Stimulated activated CD4-positive, alpha-beta T cell treated with anti-CD3 and anti-CD28 coated beads, Interleukin-12 subunit alpha, Interleukin-12 subunit beta, amount 100 ng/mL, for 24 hours (primary cell): ENCODE measurements at places on chromosomes 3 and 15.

GRCh38 chr3:187305881-187306280 is 14.3 kb upstream of the MASP1 start:
- no peak for DNase-seq

- no peak for DNase-seq
Measured at GRCh38 chr3:72123908-72124441, 339.0 kb upstream of the PROK2 start.

GRCh38 chr15:41286665-41287333 is 45.6 kb downstream of the OIP5 start:
- DNase-seq, result no peak

DNA sequence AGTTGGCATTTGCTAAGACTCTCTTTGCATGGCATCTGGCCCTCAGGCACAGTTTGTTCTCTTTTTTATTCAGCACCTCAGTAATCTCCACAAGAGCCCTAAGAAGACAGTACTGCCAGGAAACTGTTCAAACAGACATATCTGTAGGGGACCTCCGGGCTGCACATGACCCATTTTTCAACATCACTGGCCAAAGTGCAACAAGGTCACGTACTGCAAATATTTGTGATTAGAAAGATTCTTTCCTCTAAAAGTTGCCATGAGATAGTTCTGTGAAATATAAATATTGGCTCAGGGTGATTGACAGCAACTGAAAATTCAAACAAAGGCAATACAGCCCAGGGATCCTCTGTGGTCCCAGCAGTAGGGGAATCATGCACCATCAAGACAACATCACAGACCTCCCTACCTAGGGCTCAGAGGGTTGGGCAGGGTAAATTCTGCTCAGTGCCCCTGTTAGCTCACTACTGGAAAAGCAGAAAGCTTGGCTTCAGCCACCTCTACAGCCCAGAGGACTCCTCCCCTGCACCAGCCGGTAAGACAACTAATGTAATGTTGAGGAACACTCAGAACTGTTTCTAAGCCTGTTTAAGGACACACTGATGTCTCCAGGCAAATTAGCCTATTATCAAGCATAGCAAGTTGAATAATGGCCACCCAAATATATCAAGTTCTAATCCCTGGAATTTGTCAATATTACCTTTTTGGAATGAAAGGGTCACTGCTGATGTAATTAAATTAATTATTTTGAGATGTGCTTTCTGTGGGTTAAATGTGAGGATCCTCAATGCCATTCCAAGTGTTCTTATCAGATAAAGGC is 117.4 kb upstream of the LPP start:
- DNase-seq, result no peak

GRCh38 chr3:17154941-17155340 is 270.2 kb downstream of the PLCL2 start:
- no peak for DNase-seq

DNA sequence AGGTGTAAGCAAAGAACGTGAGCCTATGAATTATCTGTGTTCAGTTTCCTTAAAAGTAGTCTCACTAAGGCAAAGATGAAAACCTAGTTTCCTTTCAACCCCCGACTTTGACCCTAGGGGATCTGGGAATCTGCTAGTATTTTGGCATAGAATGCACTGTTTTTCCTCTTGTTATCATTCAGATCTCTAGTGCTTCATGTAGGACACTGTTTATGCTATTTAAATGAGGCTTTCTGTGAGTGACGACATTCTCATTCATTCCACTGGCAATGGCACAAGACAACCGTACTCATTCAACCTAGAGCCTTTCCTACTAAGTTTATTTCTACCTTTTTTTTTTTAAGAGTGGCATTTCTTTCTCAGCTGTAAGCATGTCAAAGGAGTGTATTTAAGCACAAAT is 67.0 kb downstream of the CHAC1 start:
- no peak for DNase-seq

DNA sequence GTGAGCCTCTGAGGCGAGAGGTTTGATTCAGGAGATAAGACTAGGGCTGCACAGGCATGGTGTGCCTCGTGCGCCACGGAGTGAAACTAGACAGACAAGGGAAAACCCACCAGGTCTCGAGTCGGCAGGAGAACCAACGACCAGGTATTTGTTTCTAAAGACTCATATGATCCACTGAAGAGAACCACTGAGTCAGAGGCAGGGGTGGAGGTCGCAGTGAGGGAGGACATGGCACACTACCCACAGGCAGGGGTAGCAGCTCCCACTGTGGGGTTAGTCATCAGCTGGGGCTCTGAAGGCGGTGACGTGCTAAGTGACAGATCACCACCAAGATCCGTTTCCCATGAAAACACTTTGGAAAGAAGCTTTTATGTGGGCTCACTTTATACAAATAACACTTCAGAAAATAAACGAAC is 45.7 kb downstream of the CHSY1 start:
- peak; percentile 74 for DNase-seq

DNA sequence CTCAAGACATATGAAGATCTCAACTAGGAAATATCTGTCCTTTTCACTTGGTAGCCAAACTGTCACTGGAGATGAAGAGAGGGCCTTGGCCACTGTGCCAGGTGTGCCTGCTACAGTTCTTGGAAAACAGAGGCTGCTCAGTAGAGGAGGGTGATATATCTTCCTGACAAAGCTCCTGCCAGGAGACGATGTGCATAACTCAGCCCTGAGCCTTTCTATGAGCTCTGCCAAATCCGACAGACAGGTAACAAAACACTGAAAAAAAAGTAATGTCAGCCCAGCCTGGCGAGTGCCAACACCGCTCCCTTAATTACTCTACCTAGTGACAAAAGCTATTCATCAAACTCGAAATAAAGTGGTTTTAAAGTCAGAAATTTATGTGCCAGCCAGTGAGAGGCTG is 123.2 kb downstream of the MFSD1 start:
- DNase-seq, result no peak

- no peak for DNase-seq
Measured at GRCh38 chr3:83807511-83807910, 1151.3 kb upstream of the CADM2 start.

DNA sequence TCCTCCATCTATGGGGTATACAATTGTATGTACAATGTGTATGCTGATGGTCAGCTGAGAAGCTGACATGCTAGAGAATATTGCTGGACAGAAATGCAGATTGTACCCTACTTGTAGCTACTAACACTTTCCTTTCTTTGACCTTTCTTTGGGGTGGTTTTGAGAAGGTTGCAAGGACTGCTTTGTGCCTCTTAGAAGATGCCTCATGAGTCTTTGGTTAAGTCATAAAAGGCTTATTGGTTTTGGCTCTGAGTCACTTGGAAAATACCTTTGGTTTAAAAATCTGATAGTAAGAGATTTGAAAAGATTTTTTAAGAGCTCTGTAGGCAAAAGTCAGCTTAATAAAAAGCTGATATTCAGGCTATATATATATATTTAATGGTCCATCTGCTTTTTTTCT is 71.5 kb downstream of the ZMAT3 start:
- no peak for DNase-seq

- DNase-seq, result no peak
Measured at GRCh38 chr3:159860269-159861116, 128.1 kb upstream of the IL12A start.

DNA sequence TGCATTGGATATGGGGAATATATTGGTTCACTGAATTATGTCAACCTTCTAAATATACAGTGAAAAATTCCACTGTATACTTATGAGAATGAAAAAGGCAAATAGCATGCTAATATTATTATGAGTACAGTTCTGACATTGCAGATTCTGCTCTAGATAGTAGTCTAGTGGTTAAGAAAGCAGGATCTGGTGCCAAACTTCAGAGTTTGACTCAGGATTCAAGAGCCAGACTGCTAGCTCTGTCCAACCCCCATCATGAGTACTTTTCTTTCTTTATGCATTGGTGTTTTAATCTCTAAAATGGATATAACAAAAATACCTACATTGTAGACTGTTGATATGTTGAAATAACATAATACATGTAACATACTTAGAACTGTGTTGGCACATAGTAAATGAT is 57.3 kb upstream of the PLSCR4 start:
- no peak for DNase-seq

GRCh38 chr3:8503871-8504610 is 2.4 kb downstream of the LMCD1 start:
- peak; percentile 3 for DNase-seq

GRCh38 chr3:139052802-139053600 is 8.3 kb upstream of the PRR23C start:
- DNase-seq, result no peak

DNA sequence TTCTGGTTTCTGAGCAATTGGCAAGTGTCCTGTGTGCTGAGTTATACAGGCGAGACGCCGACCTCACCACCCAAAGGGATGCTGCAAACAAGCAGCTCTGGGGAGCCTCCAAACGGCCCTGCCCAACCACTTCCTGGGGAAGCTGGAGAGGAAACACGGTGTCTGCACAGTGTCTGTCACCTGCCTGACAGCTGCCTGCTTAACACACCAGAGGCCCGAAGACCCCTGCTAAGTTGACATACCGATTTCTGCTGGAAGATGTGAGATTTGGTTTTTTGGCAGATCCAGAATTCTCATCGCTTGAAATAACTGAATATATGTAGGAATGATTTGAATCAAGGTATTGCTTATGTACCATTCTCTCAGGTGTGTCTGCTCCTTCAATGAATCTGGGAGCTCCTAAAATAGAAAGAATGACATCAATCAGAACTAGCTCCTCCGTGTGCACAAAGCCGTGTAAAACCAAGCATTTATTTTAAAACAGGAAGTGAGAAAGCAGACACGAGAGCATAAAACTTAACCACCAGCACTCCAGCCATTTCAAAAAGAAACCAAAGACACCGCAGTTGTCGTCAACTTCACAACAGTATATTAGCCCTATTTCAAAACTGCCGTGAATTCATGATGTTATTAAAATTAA is 27.2 kb downstream of the LRRC2 start:
- DNase-seq, result peak; percentile 52

DNA sequence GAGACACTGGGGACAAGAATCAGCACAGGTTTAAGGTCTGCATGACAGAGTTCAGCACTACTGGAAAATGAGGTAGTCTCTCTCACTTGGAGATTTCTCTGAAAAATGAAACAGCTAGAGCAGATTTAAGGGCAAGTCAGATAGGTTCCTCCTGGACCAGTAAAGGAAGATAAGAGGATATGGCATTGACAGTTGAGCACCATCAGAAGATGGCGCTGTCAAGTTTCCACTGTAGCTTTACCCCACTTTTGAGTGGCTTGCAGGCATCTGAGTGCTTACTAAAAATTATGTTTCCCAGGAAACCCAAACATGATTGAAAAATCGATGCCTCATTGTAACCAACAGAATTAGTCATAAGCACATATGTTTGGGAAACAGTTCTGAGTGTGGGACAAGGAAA is 407.2 kb upstream of the UBE2E2 start:
- no peak for DNase-seq

GRCh38 chr15:24150542-24150941 is 463.4 kb upstream of the NDN start:
- DNase-seq, result no peak

DNA sequence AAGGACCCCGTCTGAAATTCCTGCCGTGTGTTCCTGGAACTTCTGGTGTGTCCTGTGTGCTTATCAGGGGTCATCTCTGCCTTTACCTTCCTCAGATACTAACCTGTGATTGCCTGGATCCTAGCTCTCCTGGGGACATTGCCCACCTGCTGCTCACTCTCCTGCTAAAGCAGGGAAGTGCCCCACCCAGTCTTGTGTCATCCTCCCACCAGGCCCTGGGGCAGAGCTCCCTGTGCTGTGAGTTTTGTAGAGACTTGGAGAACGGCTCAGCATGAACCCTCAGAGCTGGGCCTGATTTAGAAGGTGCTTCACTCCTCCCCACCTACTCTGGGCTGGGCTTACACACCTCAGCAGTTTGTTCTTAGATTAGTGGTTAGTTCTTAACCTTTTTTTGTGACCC is 3.8 kb upstream of the TMEM44 start:
- no peak for DNase-seq

- no peak for DNase-seq
Measured at GRCh38 chr3:69504232-69504631, 118.3 kb upstream of the FRMD4B start.

- no peak for DNase-seq
Measured at GRCh38 chr3:39286771-39287170, 6.9 kb upstream of the CX3CR1 start.

DNA sequence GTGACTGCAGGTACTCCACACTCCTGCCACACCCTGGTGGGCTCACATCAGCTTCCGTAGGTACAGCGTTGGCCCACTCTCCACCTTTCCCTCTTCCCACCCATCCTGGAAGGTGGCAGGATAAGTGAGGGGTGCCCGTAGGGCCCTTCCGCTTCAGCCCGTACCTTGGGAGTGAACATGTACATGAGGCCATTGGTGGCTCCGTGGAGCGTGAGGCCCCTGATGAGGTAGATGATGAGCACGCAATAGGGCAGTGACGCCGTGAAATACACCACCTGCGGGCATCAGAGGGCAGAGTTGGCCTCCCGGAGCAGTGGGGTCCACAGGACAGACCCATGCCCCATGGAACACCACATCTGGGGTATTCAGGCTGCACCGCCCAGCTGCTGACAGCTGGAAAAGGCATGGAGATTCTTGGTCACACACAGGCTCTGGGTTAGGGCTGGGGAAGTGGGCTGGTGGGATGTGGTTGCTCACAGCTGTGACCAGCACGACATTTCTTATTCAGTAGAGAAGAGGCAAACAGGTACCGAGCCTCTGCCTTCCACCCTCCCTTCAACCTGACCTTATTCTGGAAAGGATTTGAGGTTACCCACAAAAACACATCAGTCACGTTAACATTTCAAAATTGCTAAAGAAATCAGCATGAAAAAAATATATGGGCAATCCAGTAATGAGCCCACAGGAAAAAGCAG is 23.8 kb downstream of the SLC6A20 start:
- DNase-seq, result no peak

- no peak for DNase-seq
Measured at GRCh38 chr3:43693594-43693993, 2.9 kb downstream of the ABHD5 start.

GRCh38 chr3:183324083-183324482 is 71.0 kb downstream of the B3GNT5 start:
- no peak for DNase-seq

DNA sequence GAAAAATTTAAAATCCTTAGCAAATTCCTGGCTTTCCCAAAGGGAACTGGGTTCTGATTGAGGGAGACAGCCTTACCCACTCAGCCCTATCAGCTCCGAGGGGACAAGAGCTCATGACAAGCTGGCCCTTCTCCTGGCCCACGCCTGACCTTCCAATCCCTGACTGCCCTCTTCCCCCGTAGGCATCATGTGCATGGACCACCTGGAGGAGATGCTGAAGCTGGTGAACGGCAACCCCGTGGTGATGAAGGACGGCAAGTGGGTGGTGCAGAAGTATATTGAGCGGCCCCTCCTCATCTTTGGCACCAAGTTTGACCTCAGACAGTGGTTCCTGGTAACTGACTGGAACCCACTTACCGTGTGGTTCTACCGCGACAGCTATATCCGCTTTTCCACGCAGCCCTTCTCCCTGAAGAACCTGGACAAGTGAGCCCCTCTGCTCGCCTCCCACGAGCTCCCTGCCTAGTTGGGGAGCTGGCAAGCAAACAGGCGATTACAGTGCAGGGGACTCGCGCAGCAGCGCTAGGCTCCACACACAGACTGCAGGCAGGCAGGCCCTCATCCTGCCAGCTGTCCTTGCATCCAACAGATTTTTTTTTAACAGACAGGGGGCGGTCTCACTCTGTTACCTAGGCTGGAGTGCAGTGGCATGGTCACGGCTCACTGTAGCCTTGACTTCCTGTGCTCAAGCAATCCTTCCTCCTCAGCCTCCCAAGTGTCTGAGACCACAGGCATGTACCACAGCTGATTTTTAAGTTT is 16.8 kb downstream of the RPUSD3 start:
- no peak for DNase-seq
